ENCODE measurements at places on chromosomes 12 and 14.

GRCh38 chr12:64900540-64900939, 76.1 kb downstream of the TBC1D30 start:
- no peak for DNase-seq

- DNase-seq = no peak
These were observed 3.1 kb downstream of the DIP2B start for GRCh38 chr12:50507930-50508329.

DNA sequence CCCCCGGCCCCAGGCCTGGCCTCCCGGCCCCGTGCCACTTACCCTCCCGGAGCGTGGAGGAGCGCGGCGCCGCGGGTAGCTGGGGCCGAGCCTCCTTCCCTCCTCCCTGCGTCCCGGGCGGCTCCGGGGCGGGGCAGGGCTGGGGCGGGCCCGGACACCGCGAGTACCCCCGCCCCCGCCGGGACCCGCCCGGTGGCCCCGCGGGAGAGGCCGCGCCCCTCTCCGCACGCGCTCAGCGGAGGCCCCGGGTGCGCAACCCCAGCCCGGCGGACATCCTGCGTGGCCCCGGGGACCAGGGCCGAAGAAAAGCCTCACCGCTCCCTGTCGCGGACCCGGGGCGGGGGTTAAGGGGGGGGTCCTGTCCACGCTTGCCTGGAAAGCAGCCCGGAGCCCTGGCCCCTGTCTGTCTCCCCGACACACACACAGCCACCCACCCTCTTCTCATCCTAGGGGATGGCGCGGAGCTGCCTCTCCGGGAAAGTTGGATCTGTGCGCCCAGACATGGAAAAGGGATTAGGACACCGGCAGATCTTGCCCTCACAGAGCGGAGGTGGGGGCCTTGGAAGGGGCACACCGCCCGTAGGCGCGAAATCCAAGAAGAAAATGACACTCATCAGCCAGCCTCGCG, at the start of gene SYNE3:
SYNE3 (minus strand) TSS at position 97 of the 628 bp plus-strand sequence. CDS start 40,829 bp downstream, outside the sequence.
- DNase-seq = no peak

- DNase-seq = no peak
These were observed 66.5 kb downstream of the BHLHE41 start for GRCh38 chr12:26058308-26058707.

- no peak for DNase-seq
These were observed 19.8 kb downstream of the LEMD3 start for GRCh38 chr12:65189028-65189718.

DNA sequence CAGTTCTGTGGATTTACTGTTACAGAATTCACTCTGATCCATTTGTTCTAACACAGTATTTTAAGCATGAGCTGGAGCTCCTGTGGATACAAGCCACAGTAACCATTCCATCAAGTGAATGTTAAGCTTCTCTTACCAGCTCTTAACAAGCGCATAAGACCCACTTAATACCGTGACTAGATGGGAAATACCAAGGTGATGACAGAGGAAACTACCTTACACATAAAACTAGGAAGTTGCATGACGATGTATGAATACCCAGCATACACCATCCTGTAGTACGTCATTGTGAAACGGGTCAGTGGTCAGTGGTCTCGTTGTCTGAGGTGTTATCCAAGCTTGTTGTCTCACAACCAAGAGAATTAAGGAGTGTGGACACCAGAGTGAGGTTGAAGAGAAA, 2.0 kb upstream of the GALC start:
- DNase-seq = no peak

GRCh38 chr12:65902500-65902899, 78.2 kb downstream of the HMGA2 start:
- DNase-seq = no peak

- no peak for DNase-seq
These were observed 53.6 kb downstream of the HSP90AA1 start for GRCh38 chr14:102033241-102033640.

GRCh38 chr14:97058589-97058988, 261.4 kb downstream of the VRK1 start:
- DNase-seq = no peak

DNA sequence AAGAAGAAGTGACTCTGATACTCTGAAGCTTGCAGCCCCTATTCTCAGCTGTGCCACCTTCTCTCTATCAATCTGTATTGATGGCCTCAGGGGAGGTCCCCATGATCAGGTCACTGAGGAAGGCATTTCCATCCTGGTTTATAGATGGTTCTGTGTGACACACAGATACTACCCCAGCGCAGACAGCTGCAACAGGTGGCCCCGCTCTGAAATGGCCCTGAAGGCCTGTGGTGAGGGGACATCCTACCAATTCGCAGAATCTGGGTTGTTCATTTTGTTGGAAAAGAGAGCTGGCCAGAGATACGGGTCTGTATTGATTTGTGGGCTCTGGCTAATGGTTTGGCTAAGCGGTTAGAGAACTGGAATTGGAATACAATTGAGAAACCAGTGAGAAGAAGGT, 21.7 kb downstream of the DLK1 start:
- no peak for DNase-seq

GRCh38 chr14:89899917-89900663, 54.4 kb downstream of the EFCAB11 start:
- DNase-seq = peak; percentile 4

DNA sequence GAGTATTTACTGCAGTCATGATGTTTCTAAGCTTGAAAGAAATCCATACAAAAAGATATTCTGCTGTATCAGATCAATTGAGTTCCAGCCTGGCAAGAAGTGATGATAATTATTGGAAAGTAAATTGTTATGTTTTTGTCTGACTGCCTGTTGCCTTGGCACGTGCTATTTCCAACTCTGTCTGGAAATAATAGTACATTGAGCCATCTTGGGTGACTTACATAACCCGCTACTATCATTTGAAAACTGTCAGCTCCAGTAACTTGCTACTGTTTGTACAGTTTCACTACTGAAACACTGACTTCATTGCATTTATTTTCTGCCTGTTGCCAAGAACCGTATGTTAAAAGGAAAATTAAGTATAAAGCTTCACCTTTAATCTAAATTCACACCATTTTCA, 318.6 kb downstream of the ITPR2 start:
- DNase-seq = no peak

- DNase-seq = peak; percentile 10
These were observed 99.6 kb downstream of the RIN3 start for GRCh38 chr14:92613008-92613658.

DNA sequence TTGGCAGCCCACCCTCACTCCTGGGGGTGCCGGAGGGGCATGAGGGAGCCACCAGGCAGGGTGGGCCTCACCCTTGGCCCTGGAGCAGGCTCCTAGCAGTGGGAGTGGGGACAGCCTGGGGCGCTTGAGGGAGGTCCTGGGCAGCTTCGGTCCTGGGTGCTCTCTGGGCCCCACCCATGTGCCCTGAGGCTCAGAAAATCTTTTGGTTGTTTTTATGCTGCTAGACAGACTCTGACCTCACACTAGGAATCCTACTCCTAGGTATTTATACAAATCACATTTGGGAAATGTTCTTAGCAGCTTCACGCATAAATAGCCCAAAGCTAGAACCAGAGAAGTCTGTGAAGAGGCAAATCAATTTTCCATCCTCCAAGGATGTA, 10.9 kb upstream of the ULK1 start:
- no peak for DNase-seq

DNA sequence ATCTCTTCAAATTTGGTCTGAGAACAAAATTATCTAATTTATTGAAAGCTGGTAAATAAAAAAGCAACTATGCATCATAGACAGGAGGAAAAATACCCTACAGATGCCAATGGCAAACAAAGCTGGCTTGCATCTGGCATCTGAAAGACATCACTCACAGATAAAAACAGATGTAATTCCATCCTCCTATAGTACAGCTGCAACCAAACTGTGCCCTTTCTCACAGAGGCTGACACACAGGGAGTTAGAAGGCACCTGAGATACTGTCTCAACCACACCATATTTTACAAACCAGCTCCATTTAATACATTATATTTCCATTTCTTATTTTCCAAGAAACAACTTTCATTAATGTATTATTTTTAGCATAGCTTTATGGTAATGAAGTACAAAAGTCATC, 39.4 kb downstream of the DUSP16 start:
- DNase-seq = no peak

DNA sequence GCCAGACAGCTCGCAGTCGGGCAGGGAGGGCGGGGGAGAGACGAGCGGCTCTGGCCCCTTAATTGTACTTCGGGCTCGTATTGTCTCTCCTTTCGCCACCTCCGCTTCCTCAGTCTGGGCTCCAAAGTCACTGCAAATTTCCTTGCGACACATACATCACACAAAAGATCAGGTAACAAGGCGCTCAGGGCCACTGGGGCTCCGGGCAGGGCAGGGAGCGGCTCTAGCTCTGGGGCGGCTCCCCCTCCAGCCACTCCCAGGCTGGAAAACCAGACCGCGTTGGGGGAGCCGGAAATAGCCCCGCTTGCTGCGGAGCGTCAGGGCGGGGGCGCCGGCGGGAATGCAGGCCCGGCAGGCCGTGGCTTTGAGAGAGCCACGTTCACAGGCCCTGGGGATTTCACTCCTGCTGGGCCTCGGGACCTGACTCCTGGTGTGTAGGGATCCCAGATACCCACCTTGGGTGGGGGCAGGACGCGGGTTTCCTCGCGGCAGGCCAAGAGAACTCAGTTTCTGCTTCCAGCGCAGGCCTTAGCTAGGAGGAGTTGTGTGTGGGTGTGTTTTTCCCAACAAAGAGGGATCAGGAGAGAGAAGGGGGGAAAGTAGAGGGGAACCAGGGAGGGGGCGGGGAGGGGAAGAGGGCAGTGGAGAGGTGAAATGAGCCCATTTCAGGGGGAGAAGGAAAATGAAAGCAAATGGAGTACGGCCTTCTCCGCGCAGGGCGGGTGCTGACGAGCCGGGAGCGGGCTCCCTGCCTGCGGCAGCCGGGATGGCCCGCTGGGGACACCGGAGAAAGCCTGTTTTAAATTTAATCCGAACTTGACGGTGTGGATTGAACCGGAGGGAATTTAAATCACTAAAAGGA, 4.4 kb upstream of the HOXC9 start:
- peak; percentile 41 for DNase-seq

- no peak for DNase-seq
These were observed 25.5 kb downstream of the CLECL1 start for GRCh38 chr12:9707356-9707755.

DNA sequence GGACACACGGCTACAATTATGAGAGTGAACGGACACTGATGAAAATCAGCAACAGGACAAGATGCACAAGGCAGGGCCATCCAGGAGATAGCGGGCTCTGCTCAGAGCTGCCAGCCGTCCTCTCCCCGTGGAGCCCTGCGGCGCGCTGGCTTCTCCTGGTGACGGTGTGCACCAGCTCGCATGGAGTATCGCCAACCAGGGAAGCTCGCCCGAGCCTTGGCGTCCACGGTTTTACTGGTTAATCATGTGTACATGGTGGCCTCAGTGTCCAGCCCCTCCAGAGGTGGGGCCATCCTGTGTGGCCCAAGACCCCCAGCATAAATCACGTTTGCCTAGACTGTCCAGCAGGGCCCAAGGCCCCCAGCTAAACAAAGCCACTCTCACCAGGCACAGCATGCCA, 31.2 kb upstream of the DYNC1H1 start:
- no peak for DNase-seq

DNA sequence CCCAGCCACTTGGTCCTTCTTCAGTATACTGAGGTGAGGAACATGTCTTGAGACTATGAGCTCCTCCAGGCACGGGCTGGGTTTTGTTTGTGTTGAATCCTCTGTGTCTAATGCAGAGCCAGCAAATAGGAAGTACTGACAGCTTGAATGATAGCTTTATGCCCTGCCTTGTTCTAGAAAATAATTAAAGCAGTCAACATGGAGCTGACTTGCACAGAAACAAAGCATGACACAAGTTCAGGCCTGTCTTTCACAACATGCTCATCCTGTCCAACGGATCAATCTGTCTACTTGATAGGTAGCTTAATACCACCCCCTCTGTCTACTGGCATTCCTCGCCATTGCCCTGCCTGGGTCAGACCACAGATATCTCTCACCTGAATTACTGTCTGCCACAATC, 140.9 kb downstream of the ESRRB start:
- DNase-seq = no peak

- DNase-seq = no peak
These were observed 421.9 kb upstream of the PRICKLE1 start for GRCh38 chr12:43011383-43011926.

DNA sequence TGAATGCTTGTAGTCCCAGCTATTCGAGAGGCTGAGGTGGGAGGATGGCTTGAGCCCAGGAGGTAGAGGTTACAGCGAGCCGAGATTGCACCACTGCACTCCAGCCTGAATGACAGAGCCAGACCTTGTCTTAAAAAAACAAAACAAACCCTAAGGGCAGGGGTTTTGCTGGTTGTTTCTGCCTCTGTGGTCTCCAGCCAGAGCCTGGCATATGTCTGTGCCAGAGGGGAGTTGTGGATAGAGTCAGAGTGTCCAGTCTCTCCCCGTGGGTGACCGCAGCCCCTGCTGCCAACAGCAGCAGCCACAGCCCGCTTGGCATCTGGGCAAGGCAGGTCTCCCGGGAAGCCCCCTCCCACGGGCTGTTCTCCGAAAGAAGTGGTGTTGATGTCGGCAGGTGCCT, 37.6 kb downstream of the MVK start:
- no peak for DNase-seq

- no peak for DNase-seq
These were observed 74.9 kb downstream of the DIO2 start for GRCh38 chr14:80136358-80136757.

DNA sequence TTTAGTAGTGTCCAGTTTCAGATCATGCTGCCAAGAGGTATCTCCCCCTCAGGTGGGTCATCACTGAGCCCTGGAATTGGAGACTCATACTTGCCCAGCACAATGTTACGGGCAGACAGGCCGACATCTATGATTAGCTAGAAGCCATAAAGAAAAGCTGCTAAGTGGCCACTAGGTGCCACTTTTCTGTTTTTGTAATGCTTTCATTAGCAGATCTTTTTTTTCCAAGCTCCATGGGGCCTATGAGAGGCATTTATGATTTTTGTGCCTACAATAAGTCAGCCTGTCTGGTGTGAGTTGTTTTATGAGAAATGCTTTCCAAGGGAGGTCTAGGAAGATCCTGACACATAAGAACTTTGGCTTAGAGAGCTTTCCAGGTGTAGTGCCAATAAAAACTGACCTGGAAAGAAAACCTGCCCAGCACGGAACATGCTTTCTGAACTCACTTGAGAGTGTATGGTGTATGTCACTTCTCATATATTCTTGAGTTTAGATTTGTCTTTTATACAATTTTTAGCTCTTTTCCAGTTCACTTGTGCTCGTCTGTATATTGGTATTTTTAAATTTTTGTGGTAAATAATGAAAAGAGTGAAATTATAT, 21.8 kb upstream of the SMCO2 start:
- DNase-seq = no peak

DNA sequence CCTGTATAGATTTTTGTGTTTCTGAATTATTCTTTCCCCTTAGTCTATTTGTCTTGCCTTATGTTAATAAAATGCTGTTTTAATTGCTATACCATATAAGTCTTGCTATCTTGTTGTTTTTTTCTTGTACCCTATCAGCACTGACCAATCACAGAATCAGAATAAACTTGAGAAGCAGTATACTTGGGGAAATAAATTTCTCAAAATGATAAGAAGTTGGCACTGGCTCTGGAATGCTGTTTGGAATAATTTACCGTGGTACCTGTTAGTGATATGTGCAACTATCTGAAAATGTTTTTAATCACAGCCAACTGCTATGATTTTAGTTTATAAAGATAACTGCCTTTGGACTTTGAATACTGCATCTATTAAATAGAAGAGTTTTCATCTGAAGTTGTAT, 37.9 kb upstream of the EPS8 start:
- DNase-seq = no peak

GRCh38 chr12:80118565-80119324, 19.4 kb downstream of the OTOGL start:
- DNase-seq = no peak

- no peak for DNase-seq
These were observed 36.8 kb downstream of the IL31 start for GRCh38 chr12:122137229-122137628.
